Pancreas (tissue), 10 donors: ENCODE measurements at places on chromosomes 12 and 14. TPM values are rescaled to one million over a fixed set of nuclear protein-coding genes. Genes with fewer than 3 reads are reported as not detected.

The GCN1 gene
- 35.3 TPM for total RNA-seq

DNA sequence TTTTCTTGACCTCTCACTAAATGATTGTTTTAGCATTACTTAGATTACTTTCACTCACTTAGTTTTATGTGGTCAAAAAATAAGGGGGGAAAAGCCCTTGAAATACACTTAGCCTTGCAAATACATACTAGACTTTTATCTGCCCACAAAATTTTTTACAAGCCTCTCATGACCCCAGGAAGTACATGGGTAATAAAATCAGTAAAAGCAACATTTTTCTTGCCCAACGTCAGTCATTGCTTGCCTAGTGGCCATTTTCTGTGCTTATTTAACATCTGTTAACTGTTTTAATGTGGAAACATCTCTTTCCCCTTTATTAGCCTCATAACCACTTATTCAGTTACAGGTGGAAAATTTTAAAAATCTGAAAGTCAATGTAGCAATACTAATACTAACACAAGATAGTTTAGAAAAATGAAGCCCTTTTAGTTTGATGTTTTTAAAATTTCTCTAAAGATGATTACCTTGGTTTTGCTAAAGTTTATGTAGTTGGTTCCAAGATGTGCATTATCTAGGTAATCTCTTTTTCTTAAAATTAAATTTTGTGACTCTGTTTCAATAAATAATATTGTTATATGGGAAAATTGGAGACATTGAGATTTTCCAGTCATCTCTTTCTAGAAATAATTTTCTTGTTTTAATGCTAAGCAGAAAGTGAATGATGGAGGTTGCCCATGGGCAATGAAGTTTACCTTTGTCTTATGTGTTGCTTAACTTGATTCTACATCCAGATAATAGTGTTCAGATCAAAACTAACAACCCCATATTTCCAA, 175.5 kb downstream of the TMTC2 start:
- H3K4me3 ChIP-seq = no peak overlapping the region
- no peaks in the 10 kb centered on the region for H3K27me3 ChIP-seq
- H3K36me3 ChIP-seq = no peaks in the 10 kb centered on the region
- H3K27ac ChIP-seq = no peak overlapping the region
- H3K4me1 ChIP-seq = peaks cover 4% of the 10 kb centered on the region

GRCh38 chr14:58815161-58815701, 177.5 kb downstream of the DACT1 start:
- H3K36me3 ChIP-seq = no peaks in the 10 kb centered on the region
- H3K27ac ChIP-seq = no peak overlapping the region
- H3K4me1 ChIP-seq = no peaks in the 10 kb centered on the region
- no peak overlapping the region for H3K4me3 ChIP-seq
- no peaks in the 10 kb centered on the region for H3K27me3 ChIP-seq

DNA sequence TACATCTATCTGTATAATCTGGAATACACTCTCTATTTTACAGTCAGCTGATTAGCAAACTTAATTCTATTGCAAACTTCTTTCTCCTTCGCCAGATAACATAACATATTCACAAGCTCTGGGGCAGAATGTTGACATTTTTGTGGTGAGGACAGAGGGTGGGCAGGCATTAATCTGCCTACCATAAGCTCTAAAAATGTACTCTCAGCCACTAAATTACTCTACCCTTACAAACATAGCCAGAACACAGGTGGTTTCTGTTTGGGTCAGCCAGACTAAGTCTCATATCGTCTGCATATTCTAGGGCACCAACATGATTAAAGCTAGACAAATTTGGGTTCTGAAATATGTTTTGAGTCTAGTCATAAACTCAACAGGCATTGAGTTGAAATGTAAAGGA, 90.1 kb downstream of the SLC6A15 start:
- H3K27me3 ChIP-seq = no peaks in the 10 kb centered on the region
- no peak for DNase-seq
- no peak overlapping the region for H3K27ac ChIP-seq
- H3K4me1 ChIP-seq = no peaks in the 10 kb centered on the region
- no peak overlapping the region for H3K4me3 ChIP-seq

DNA sequence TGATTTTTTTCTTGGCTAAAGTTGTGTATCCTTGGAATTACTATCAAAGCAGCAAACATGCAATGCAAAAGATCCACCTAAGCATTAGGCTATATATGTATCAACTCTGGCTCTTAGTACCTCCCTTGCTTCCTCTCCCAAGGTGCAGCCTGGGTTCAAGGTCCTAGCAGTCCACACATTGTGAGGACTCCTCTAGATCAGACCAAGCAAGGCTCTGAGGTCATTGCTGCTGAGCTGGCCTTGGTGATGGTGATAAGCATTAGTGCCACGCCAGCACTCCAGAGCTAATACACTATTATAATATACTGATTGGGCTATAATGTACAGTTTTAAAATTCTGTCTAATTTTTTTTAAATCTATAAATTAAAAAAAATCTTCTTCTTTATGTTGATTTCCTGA, 196.9 kb upstream of the BTG1 start:
- no peak overlapping the region for H3K27ac ChIP-seq
- no peak for DNase-seq
- no peaks in the 10 kb centered on the region for H3K36me3 ChIP-seq
- no peaks in the 10 kb centered on the region for H3K4me1 ChIP-seq
- H3K27me3 ChIP-seq = no peaks in the 10 kb centered on the region

GRCh38 chr12:45944771-45945170, 45.6 kb downstream of the SCAF11 start:
- H3K4me1 ChIP-seq = no peaks in the 10 kb centered on the region
- no peak overlapping the region for H3K4me3 ChIP-seq
- no peaks in the 10 kb centered on the region for H3K27me3 ChIP-seq
- DNase-seq = no peak
- peaks cover 9% of the 10 kb centered on the region for H3K36me3 ChIP-seq

The AMN1 gene
- 3.5 TPM for total RNA-seq

- no peaks in the 10 kb centered on the region for H3K27me3 ChIP-seq
- no peak overlapping the region for H3K27ac ChIP-seq
- H3K4me3 ChIP-seq = no peak overlapping the region
- peaks cover 1% of the 10 kb centered on the region for H3K4me1 ChIP-seq
These were observed 74.4 kb upstream of the STAC3 start for GRCh38 chr12:57325395-57325794.

DNA sequence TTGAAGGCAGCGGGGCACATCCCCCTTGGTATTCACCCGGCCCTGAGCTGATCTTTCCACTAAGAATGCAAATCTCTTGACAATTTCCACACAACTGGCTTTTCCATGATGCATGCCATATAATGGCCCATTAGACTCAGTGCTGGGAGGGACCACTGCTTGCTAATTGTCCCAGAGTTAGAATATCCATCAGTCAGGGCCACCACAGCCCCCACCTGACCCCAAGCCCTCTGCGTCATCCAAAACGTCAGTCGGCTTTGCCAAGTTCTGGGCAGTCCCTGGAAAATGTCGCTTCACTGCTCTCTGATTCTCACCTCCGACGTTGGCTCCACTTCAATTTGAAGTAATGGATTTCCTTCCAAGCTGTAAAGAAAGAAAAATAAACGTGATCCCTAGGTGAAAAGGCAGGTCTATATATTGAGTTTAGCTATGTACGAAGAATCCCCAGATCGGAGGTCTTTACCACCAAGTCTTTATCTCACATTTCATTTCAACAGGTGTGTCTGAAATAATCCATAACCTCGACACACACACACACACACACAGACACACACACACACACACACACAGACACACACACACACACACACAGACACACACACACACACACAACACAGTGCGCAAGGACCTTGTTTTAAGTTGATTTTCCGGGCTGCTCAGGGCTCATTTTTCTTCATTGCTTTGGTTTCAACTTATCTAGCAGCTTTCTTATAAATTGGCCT, 165.5 kb upstream of the NOS1 start:
- no peaks in the 10 kb centered on the region for H3K27me3 ChIP-seq
- no peak overlapping the region for H3K4me3 ChIP-seq
- H3K36me3 ChIP-seq = no peaks in the 10 kb centered on the region
- no peaks in the 10 kb centered on the region for H3K4me1 ChIP-seq
- no peak for DNase-seq

GRCh38 chr12:31368666-31369361, 42.9 kb upstream of the SINHCAF start:
- no peak overlapping the region for H3K27ac ChIP-seq
- H3K27me3 ChIP-seq = no peaks in the 10 kb centered on the region
- no peak for DNase-seq
- H3K4me1 ChIP-seq = no peaks in the 10 kb centered on the region
- no peaks in the 10 kb centered on the region for H3K36me3 ChIP-seq

The C12orf60 gene
- total RNA-seq = 0.67 TPM

The GLIPR1L1 gene
- total RNA-seq = not detected

The TOMM20L gene
- not detected for total RNA-seq

- H3K27ac ChIP-seq = peak overlapping the region; percentile 90
- peaks cover 12% of the 10 kb centered on the region for H3K4me1 ChIP-seq
- no peak overlapping the region for H3K4me3 ChIP-seq
- no peaks in the 10 kb centered on the region for H3K27me3 ChIP-seq
These were observed 3.4 kb downstream of the GSG1 start for GRCh38 chr12:13099844-13100604.

DNA sequence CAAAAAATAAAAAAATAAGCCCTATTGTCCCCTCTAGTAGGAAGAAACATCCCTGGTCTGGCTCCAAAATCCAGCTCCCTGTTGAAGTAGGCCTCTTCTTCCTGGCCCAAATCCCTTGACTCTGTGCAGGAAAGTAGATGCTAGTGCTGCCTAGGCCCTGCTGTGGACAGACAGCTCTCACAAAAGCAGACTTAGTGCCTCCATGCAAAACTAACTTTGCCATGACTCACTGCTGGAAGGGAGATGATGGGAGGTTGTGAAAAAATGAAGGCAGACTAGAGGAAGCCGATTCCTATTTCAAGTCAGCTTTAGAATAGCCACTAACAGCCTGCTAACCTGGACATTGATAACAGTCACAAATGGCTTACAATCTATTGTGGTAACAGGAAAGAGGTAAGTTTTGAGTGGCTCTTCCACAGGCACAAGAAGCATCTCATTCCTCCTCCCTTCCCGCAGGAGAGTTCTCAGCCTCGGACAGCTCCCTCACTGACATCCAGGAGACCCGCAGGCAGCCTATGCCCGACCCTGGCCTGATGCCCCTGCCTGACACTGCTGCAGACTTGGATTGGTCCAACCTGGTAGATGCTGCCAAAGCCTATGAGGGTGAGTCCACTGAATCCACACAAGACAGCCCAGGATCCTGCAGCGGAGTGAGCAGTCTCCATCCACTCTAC, 198.9 kb upstream of the RGS6 start:
- no peaks in the 10 kb centered on the region for H3K27me3 ChIP-seq
- DNase-seq = no peak
- H3K36me3 ChIP-seq = peaks cover 61% of the 10 kb centered on the region
- H3K4me1 ChIP-seq = no peaks in the 10 kb centered on the region

The OR9K2 gene
- total RNA-seq = not detected

- H3K27ac ChIP-seq = no peak overlapping the region
- no peak overlapping the region for H3K4me3 ChIP-seq
- no peaks in the 10 kb centered on the region for H3K27me3 ChIP-seq
- H3K36me3 ChIP-seq = peaks cover 34% of the 10 kb centered on the region
- no peak for DNase-seq
These were observed 14.9 kb downstream of the SLC38A2 start for GRCh38 chr12:46357438-46358324.

- H3K27me3 ChIP-seq = no peaks in the 10 kb centered on the region
- no peaks in the 10 kb centered on the region for H3K4me1 ChIP-seq
- no peak overlapping the region for H3K4me3 ChIP-seq
These were observed 1096.1 kb downstream of the BCL11B start for GRCh38 chr14:98175881-98176280.
